ENCODE measurements at places on chromosomes 11 and 22.

DNA sequence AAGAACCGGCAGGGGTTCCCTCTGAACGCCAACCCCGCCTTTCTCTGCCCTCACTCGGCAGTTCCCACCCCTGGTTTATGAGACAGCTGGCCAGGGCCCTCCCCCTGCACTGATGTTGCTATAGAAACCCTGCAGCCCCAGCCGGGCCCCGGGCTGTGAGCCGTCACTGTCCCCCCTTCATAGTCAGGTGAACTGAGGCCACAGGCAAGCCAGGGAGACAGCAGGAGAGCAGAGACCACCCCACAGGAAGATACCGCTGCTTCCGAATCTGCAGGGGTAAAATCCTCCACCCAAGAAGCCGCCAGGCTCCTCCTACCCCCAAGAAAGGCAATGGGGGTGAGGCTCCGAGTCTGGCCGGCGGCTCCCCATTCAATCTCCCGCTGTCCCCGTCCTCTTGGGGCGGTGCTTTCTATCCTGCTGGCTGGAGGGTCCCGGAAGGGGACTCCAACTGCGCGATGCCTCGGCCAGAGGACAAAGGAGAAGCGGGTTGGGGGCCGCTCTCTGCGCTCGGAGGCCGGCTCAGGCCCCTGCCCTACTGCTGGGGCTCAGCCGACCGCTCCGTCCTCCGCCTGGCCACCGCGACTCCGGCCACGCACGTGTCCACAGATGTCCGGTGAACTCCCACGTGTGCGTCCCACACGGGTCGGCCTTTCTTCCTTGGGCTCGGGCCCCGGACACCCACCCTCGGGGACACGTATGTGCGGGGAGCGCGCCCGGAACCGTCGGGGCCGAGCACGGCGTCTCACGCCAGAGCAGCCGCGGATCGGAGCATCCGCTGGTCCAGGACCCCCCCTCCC is 587 bp downstream of the SLC25A22 start:
- peak; percentile 52 for DNase-seq

- no peak for DNase-seq
Measured at GRCh38 chr22:39630721-39631120, 60.2 kb downstream of the CACNA1I start.

GRCh38 chr11:104819603-104820002 is 78.7 kb downstream of the CASP12 start:
- no peak for DNase-seq

DNA sequence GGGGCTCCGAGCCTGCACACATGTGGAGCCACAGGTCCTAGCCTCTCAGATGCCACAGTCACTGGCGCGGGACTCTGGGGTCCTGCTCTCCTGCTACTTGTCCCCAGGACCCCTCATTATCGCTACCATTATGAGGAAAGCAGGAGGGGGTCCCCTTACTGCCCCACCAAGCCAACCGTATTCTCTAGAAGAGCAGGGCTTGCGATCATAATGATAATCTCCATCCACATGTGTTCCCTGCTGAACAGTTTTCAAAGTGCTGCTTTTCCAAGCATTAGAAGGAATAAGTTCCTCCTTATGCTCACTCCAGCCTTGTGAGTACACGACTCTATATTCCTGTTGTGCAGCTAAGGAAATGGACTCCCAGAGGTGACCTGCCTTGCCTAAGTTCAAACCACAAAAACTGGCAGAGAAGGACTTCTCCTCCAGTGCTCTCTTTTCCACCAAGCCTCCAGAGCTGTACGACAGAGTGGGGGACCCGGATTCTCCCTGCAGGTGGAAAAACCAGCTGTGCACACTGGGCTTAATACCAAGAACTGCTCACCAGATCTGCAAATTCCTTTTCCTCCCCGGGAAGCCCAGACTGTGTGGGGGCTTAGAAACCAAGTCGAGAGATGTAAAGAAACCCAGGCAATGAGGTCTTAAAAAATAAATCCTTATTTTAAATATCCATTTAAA is 92.8 kb upstream of the DRD2 start:
- no peak for DNase-seq

DNA sequence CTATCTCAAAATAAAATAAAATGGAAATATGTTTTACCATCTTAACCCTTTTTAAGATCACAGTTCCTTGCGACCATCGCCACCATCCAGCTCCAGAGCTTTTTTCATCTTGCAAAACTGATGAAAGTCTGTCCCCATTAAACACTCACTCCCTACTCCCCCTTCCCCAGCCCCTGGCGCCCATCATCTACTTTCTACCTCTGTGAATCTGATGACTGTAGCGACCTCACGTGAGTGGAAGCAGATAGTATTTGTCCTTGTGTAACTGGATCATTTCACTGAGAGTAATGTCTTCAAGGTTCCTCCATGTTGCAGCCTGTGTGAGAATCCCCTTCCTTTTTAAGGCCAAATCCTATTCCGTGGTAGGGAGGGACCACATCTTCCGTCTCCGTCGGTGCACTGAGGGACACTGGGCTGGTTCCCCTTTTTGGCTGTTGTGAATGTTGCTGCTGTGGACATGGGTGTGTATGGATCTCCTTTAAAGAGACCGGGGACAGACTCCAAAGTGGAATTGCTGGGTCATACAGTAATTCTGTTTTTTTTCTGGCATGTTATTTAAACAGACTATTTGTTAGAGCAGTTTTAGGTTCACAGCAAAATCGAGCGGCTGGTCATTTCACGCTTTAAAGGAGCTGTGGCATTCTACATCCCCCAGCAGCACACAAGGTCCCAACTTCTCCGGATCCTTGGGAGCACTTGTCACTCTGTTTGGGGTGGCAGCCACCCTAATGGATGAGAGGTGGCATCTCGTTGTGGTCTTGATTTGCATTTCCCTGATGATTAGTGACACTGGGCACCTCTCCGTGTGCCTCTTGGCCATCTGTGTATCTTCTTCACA is 120.0 kb downstream of the KCNQ1 start:
- DNase-seq: no peak

GRCh38 chr11:21069909-21070308 is 400.5 kb downstream of the NELL1 start:
- no peak for DNase-seq

DNA sequence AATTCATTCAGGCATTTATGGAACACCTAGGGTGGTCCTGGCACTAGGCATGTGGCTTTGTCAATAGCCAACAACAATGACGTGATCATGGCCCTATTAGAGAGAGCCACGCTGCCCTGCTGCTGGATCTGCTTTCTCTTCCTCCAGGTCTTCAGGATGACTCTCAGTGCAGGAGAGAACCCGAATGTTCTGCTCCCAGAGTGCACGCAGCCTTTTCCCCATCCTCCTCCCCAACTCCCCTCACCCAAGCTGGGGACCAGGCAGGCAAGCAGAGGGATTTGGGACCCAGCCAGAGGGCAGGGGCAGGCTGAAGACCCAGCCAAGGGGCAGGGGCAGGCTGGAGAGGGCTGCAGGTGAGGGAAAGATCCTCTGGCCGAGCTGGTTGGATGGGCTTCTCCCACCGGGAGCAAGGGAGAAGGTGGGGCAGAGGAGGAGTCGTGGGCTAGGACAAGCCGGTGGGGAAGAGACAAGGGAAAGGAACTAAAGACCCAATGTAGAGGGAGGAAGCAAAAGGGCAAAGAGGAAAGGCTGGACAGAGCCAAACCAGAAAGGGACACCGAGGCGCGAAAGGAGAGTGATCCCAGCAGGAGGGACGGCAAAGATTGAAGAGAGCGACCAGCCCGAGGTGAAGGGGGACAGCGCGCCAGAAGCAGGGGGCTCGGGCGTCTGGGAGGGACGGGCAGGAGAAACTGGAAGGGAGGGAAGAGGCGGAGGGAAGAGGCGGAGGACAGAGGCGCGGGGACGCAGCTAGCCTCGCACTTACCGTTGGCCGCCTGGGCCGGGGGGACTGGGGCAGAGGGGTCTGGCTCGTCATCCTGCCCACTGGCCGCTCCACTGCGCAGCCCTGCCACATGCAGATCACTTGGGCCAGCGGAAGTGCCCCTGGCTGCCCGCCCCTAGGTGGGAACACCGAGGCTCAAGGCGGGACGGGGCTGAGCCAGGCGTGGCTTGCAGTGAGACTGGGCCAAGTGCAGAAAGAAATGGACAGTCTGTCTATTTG is at the start of gene KCTD14:
Gene KCTD14, minus strand, starts transcription at position 880 of the 1,000 bp plus-strand sequence. Its CDS starts 27 bp downstream, at position 853.
- no peak for DNase-seq

DNA sequence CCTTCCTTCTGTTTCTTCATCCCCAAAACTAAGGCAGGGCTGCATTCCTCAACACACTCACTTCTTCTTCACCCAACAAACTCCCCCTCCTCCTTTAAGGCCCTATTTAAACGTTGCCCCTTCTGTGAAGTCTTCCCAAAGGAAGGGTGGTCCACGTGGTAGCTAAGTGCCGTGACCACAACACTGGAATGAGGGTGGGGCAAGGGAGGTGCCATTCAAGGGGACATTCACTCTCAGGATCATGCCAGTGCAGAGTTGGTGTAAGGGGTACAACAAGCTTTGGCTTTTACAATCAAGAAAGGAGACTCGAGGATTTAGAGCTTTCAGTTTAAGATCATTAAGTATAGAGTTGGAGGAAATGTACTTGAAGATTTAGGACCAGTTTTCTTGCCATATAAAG is 8.0 kb upstream of the MS4A10 start:
- DNase-seq: no peak

GRCh38 chr11:81644239-81644840 is 1089.3 kb downstream of the FAM181B start:
- DNase-seq: no peak

- DNase-seq: no peak
Measured at GRCh38 chr11:3224401-3225057, 5.9 kb upstream of the MRGPRG start.

- no peak for DNase-seq
Measured at GRCh38 chr11:95531116-95531515, 258.5 kb downstream of the FAM76B start.

- no peak for DNase-seq
Measured at GRCh38 chr11:93295921-93296575, 34.5 kb upstream of the DEUP1 start.

- DNase-seq: no peak
Measured at GRCh38 chr11:8814923-8815240, 96.1 kb upstream of the AKIP1 start.

- DNase-seq: no peak
Measured at GRCh38 chr22:17943533-17944249, 80.7 kb downstream of the MICAL3 start.

DNA sequence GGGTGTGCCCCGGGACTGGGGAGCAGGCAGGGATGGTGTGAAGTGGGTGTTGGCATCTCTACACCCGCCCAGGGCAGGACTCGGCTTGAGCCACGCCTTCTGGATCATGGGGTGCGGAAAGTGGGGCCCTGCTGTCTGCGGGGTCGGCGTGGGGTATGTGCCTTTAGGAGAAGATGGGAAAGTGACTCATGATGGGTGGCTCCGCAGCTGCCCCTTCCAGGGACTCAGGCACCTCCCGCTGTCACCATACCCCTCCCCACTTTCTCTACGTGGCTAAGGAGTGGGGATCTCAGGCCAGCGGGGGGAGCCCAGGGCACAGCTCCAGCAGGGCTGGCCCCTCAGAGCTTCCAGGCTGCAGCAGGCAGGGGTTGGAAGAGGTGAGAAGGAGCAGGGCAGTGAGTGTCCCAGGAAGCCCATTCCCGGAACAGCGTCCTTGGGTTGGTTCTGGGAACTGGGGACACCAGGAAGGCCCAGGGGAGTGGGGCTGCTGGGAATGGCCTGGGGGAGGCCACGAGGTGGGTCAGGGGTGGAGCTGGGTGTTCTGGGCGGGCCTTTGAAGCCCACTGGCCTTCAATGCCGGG is 102.9 kb upstream of the FGF3 start:
- no peak for DNase-seq

- DNase-seq: no peak
Measured at GRCh38 chr22:49734882-49735281, 92.8 kb downstream of the BRD1 start.

GRCh38 chr11:128283451-128283850 is 303.9 kb downstream of the ETS1 start:
- DNase-seq: no peak

- no peak for DNase-seq
Measured at GRCh38 chr11:2375341-2375853, 1.7 kb upstream of the CD81 start.

DNA sequence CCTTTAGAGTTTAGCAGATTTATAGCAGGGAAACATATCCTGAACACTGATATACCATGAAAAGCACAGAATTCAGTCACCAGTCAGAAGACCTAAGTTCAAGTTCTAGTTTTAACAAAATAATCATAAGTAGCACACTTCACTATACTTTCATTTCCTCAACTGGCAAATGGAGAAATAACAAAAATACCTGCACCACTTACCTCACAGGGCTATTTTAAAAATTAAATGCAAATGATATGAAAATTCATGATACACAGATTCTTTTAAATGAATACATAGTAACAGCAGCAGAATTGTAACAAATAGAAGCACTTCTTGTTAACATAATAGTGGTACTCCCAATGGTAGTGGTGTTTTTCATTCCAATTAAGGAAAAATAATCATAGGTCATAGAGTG is 139.0 kb downstream of the FCHSD2 start:
- DNase-seq: no peak

GRCh38 chr22:30828187-30829155 is 133.8 kb downstream of the OSBP2 start:
- DNase-seq: no peak

- no peak for DNase-seq
Measured at GRCh38 chr11:132888226-132888625, 644.1 kb downstream of the OPCML start.

All from stimulated activated CD4-positive, alpha-beta T cell treated with anti-CD3 and anti-CD28 coated beads, Interleukin-12 subunit alpha, Interleukin-12 subunit beta, amount 100 ng/mL, for 24 hours (primary cell).